Neural crest cell (in vitro differentiated cells): ENCODE measurements at places on chromosomes 7 and 10.

DNA sequence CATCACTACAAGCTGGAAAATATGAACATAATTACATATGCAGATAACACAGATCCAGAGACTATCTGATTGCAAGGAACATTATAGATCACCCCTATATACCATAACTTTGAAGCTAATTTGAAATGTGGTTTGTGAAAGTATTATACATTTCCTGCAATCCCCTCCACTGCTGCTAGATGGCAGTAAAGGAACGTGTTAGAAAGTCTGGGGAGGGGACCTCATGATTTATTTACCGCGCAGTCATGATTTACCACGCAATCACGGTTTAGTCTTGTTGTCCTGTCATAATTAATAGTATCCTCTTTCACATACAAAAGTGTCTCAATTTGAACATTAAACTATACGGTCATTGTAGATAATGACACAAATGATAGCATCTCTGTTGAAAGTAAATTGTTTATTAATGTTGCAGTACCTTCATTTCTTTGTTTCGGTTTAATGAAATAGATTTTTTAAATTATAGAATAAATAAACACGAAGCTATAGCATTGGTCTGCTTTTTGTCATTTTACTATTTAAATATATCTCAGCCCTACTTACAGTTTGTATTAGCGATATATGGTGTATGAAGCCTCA lies 145.3 kb upstream of the PRSS1 start:
- peak; percentile 52 for DNase-seq

GRCh38 chr10:93437086-93437945 lies 44.8 kb downstream of the MYOF start:
- DNase-seq = no peak

GRCh38 chr10:113131613-113132261 lies 181.7 kb downstream of the TCF7L2 start:
- no peak for DNase-seq

GRCh38 chr10:73017955-73018480 lies 63.4 kb upstream of the PLA2G12B start:
- DNase-seq = no peak

DNA sequence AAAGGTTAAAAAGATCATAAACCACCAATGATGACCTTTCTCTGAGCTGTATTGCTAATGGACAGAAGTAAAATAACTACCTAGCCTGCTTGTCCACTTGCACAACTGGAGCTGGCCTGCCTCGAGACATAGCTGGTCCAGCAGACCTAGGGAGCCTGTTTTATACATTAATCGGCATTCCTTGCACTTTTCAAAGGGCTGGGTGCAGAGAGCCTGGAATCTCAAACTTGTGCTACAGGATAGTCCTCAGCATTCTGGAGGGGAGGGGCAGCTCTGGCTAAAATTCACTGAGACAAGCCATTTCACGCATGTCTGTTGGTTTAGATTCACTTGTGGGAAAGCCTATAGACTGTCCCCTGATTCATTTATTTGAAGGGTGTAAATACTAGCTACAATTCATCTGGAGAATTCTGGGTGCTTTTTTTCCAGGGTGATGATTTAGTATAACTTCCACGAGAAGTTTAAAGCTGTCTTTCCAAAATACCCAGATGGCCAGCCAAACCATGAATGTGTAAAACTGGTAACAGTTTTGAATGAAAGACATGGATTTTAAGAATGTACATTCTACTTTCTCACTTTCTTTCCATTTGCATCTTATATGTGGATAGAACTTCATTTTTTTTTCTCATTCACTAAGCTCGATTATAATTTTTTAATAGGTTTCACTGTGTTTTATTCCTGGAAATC lies 389.4 kb downstream of the KCNMA1 start:
- no peak for DNase-seq

DNA sequence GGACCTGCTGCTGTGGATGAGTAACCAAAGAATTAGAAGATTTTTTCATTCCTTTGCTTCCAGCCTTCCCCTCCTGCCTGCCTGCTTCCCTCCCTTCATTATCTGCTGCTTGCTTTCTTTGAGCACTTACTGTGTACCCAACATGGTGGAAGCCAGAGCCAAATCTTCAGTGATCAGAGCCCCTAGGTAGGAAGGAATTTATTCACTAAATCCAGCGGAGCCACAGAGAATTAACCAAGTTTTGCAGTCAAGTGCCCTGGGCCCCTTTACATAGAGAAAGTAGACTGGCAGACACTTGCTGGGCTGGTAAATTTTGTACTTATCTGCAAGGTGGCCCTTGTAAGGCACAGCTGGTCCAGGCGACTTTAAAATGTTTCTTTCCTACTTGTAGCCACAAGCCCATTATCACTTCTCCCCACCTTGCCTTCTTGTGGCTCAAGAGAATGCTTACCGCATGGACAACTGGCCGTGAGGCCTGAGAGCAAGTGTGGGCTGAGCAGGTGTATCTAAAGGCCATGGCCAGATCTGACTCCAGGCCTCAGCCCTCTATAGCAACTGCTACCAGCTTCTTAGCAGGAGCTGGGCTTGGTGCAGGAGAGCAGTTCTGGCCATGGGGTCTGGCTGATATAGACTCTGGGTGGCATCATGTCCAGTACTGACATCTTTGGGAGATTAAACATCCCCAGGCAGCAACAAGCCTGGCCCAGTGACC lies 11.1 kb downstream of the UNC5B start:
- no peak for DNase-seq

DNA sequence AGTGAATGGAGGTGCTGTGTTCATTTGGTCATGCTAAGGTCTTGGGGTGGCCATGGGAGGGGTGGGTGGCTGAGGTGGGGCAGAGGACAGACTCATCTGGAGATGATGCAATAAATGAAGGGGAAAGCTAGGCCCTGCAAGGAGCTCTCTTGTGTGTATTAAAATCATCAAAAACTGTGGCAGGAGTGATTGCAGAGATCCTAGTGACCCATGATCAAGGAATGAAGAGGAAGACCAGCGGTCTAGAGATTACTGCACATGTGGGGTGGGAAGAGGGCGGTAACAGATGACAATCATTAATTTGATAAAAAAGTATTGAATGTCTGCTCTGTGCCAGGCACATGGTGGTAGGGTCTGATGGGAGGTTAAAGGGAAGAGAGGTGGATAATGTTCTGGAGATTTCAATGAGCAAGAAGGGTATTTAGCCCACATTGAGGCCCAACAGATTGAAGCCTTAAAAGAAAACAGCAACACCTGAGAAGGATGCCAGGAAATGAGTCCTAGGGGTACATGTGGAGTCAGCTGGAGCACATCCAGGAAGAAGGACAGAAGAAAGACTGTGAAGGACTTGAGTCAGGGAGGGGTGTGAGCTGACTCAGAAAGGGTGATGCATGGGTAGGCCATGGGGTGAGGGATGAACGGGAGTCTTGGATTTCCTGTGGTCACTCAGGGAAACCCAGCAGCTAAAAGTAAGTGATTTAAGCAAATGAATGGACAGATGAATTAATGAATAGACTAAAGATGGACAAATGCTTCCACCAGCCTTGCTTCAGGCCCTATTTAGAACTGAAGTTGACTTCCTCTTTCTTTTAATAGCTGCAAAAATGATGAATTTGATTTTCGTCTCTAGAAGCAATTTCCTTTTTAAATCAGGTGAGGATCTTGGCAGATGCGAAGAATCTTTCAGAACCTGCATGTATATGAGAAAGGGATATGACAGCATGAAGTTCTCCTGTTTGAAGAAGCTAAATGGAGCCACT lies 83.1 kb upstream of the IGFBP3 start:
- no peak for DNase-seq

GRCh38 chr7:93117852-93118530 lies at the start of gene SAMD9:
TSS of gene SAMD9 (minus strand) at chr7:93117979. CDS start at chr7:93106097, 11,882 bp downstream.
- DNase-seq = no peak

DNA sequence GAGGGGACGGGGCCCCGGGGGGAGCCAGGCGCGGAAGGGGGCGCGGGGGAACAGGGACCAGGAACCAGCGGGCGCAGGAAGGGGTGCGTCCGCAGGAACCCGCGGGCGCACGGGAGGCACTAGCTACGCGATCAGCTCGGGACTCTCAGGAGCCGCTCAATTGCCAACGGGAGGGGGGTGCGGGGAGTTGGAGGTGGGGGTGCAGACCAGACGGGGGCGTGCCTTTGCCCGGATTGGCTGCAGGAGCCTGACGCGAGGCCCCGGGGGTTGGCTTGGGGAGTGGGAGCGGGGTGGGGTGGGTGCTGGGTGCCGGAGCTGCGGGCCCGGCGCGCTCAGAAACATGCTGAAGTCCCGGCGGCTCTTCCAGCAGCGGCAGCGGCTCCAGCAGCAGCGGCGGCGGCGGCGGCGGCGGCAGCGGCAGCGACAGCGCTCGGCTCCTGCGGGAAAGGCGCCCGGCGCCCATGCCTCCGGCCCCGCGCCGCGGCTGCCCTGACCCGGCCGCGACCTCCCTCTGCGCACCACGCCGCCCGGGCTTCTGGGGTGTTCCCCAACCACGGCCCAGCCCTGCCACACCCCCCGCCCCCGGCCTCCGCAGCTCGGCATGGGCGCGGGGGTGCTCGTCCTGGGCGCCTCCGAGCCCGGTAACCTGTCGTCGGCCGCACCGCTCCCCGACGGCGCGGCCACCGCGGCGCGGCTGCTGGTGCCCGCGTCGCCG lies at the start of gene ADRB1:
TSS of gene ADRB1 (plus strand) at position 335 of the 715 bp plus-strand sequence. CDS start at position 602, 267 bp downstream.
- DNase-seq = peak; percentile 39

GRCh38 chr10:82378146-82378545 lies 503.2 kb downstream of the NRG3 start:
- no peak for DNase-seq

DNA sequence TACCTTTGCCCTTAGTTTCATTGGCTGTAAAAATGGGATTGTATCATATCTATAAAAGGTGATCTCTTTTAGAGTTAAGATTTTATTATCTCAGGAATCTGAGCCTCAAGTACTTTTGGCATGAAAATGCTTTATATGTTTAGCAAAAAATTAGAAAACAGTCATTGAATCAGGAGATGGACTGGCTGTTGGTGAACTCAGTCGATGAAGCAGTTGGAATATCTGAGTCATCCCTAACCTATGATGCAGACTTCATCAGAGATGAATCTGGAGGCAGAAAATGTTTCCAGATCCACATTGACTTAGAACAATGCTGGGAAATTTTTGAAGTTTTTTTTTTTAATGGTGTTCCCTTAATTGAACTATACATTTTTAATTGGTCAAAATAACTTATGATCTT lies 228.5 kb downstream of the SLC25A13 start:
- no peak for DNase-seq

- DNase-seq = no peak
These were observed 319.3 kb upstream of the NRP1 start for GRCh38 chr10:33653584-33654367.

GRCh38 chr10:113985297-113985844 lies 58.3 kb upstream of the ADRB1 start:
- DNase-seq = no peak

- no peak for DNase-seq
These were observed 22.5 kb downstream of the CEP41 start for GRCh38 chr7:130418306-130418705.

DNA sequence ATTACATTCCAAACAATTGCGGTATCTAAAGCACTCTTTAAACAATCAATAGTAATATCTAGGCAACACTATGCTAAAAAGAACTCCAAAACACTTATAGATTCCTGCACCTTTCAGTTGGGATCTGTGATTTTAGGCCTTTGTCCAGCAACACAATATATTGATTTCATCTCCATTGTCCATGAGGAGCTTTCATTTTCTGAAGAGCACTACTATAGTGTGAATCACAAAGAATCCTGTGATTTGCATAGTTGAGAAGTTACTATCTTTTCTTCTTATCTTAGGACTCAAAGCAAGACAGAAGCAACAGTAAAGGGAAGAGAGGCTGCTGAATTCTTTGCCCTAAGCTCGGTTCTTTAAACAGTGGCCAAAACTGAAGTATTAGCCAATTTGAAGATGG lies 846.8 kb downstream of the IPMK start:
- no peak for DNase-seq

- DNase-seq = no peak
These were observed 35.6 kb downstream of the VIPR2 start for GRCh38 chr7:159108941-159109652.

- DNase-seq = no peak
These were observed 35.4 kb downstream of the MALSU1 start for GRCh38 chr7:23334482-23335056.

DNA sequence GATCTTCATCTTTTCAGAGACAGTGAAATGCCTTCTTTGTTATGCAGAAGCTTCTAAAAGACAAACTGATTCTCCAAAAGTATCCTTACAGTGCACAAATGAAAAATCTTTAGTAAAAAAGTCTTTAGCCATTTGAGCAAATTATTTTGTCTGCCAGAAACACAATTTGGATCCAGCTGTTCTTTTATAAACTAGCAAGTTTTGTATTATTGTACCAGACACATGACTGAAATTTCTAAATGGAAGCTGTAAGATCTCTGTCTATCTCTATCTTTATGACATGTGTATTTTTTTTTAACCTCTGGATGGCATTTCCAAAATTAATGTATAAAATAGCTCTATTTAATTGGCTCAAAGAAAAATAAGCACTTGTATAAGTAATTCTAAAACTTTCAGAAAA lies 68.3 kb downstream of the VIPR2 start:
- no peak for DNase-seq

DNA sequence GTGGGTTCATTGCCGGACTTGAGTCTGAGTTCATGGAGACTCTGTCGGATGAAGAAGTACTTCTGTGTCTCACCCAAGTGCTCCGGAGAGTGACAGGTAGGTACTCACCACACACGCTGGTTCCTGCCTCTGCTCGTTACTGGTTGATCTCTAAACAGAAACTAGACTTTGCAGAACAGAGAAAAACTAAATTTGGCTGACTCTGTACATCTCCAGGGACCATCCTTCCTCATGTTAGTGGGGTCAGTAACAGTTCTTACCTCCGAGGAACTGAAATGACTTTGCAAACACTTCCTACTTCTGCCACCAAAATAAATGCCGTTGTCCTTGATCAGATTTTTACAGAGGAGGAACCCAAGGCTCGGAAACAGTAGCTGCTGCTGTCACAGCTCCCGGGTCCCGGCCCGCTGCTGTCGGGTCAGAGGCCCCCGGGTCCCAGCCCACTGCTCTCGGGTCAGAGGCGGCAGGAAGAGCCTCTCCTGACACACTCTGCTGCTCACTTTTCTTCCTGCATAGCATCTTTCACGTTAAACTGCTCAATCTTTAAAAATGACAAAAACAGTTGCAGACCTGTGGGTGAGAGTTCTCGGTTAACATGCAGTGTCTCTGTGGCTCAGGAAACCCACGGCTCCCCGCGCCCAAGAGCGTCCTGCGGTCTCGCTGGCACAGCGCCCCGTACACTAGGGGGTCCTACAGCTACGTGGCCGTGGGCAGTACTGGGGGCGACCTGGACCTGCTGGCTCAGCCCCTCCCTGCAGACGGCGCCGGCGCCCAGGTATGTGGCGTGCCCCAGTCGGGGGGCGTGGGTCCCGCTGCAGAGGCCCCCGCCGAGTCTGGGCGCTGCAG lies 4.8 kb upstream of the MTG1 start:
- no peak for DNase-seq
